RWPE1 (cell line): ENCODE measurements at places on chromosomes 2 and 18.
A peak's percentile ranks its signal among the peaks of the same experiment; 100 is the strongest.

- peak; percentile 26 for DNase-seq
Measured at GRCh38 chr2:208013285-208014178, 11.8 kb downstream of the PLEKHM3 start.

GRCh38 chr2:216394881-216395280, 17.4 kb upstream of the SMARCAL1 start:
- DNase-seq = no peak

DNA sequence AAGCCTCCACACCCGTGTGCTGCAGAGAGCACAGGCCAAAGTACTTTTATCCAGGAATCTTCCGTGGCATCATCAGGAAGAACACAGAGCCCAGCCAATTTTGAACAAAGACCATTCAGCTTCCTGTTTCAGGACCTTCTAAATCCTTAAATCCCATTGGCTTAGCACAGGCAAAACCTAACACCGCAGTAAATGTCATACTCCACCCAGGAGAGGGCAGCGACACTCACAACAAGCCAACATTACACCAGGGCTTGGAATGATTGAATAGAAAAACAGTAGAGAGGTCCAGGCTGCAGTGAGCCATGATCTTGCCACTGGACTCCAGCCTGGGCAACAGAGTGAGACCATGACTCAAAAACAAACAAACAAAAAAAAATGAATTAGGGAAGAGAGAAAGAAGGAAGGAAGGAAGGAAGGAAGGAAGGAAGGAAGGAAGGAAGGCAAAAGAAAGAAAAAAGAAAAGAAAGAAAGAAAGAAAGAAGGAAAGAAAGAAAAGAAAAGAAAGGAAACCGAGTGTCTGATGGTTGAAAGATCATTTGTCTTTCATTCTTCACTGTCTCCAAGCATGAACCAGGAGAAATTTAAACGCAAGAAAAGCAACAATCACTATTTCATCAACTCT, 144.6 kb upstream of the SATB2 start:
- DNase-seq = no peak

GRCh38 chr2:15122915-15123314, 438.2 kb downstream of the NBAS start:
- DNase-seq = no peak

GRCh38 chr2:55776966-55777365, 83.3 kb upstream of the PNPT1 start:
- DNase-seq = no peak

- no peak for DNase-seq
Measured at GRCh38 chr2:150320608-150321007, 166.9 kb downstream of the RND3 start.

- no peak for DNase-seq
Measured at GRCh38 chr18:72742002-72742401, 125.8 kb downstream of the NETO1 start.

- DNase-seq = no peak
Measured at GRCh38 chr2:126822115-126822514, 76.6 kb upstream of the TEX51 start.

GRCh38 chr2:85887566-85888019, 1.2 kb downstream of the ST3GAL5 start:
- no peak for DNase-seq

DNA sequence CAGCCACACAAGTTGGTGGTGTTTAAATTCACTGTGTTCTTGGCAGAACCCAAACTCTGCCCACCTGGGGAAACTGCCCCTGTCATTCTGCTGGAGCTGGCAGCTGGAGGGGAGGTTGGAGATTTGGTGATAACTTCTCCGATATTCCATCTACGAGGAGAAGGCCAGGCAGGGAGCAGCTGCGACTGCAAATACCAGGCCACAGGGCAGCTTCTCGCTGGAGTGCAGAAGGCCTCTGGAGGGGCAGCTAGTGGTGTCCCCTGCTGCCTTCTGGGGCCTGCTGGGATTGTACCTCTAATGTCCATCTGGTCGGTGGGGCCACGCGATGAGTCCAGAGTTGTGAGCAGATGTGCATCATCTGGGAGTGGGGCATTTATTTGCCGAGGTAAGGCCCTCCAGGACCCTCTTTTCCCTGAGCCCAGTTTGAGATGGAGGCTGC, 98.9 kb downstream of the ACKR3 start:
- no peak for DNase-seq

DNA sequence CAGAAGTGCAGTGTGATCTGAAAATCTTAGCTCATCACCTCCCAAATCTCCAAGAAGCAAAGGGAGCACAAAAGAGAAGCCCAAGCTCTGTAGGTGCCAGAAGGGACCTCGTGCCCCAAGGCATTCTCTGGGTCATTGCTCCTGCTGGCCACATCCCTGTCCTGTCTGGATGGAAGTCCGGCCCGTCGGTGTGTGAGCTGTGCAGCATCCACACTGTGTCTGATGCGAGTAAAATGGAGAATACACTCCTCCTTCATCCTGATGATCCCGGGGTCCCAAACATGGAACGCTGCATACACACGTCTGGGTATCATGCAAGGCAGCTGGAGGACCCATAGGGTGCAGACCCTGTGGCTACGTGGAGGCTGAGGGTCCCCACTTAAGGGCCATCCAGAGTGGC, 851.4 kb downstream of the GALR1 start:
- DNase-seq = no peak

GRCh38 chr18:50356036-50356945, 18.6 kb upstream of the SKA1 start:
- DNase-seq = no peak

- DNase-seq = no peak
Measured at GRCh38 chr2:234497594-234498235, 834 bp upstream of the ARL4C start.

- no peak for DNase-seq
Measured at GRCh38 chr2:199692489-199692888, 158.5 kb downstream of the FTCDNL1 start.

DNA sequence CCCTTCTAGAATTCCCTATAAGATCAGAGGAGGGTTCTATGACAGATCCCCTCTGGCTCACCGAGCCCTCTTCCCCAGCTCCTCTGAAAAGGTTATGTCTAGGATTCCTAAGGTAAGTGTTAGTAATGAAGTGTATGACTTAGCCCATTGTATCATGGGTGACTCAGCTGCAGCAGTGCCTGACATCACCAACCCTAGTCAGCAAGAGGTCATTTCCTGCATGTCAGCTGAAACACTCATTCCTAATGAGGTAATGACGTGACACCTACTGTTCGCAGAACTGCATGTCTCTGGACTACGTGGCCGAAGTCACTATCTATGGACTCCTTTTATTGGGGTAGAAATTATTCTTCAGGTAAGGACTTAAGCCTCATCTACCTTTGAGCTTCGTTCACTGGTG, 196.1 kb upstream of the MYT1L start:
- DNase-seq = peak; percentile 1

GRCh38 chr2:120549841-120550240, 185.8 kb upstream of the GLI2 start:
- DNase-seq = no peak

DNA sequence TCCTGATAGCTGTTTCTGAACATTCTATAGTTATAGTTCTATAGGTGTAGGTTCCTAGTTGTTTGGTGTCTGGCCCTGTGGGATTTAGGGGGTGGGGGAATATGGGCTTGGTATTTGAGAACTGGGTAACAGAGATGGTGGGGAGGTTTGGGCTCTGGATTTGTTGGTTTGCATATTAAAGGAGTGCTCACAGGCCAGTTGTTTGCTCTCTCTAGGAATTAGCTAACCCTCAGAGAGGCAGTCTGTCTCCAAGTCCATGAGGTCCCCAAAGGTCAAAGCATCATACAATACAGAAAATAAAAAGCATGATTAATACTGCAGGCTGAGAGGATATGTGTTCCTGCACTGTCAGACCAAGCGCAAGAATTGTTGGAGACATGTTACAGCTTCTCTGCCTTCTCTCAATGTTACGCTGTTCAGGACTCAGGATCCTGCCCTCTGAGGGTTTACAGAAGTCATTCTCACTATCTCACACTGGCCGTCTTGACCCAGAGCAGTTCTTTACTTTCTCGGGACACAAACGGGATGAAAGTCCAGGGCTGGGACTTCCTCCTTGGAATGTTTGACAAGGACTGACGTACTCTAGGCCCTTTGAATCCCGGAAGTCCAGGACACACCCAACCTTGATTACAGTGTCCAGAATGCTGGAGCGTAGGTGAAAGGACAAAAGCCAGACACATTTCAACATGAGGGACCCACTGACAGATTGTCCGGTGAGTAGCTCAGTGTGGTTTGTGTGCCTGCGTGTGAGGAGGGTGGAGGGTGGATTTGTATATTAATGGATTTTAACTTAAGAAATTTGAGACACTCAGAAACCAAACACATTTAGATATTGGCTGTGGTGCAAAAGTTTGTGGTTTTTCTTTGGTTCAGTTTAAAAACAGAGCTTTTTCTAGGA, at the start of gene NOSTRIN:
Gene NOSTRIN, plus strand, starts transcription at position 677 of the 898 bp plus-strand sequence. Its CDS starts 10 bp downstream, at position 687.
- DNase-seq = no peak

DNA sequence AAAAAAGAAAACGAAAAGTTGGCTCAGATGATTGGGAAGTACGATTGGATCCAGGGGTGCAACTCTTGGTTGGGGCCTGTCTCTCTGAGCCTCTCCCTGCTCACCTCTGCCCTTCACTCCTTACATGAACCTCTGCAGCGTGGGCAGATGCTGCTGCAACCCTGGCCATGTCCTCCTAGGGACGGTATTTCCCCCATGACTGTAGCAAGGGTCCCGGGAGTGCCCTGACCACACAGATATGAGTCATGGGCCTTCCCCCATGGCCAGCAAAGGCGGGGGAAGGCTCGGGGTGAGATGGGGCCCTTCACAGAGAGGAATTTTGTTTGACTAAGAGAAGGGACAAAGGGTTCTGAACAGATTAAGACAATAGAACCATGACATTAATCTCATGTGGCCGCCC, 129.0 kb downstream of the NCK2 start:
- DNase-seq = peak; percentile 55

- DNase-seq = no peak
Measured at GRCh38 chr18:1542230-1542774, 637.6 kb downstream of the ADCYAP1 start.

DNA sequence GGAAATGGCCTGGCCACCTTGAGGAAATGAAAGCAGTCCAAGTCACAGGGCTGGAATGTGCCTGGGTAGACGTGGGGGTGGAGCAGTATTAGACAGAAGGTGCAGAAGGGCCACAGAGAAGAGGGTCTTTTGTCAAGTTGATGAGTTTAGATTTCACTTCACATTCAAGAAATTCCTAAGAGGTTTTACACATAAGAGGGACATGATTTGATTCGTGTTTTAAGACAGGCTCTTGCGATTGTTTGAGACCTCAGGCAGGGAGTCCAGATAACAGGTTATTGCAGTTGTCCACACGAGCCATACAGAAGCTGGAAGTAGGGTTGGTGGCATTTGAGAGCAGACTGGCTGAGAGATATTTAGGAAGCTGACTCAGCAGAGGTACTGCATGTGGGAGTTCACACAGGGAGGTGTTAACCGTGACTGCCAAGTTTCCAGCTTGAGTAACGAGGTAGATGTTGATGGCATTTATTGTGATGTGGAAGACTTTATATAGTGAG, 64.6 kb downstream of the NEB start:
- no peak for DNase-seq

GRCh38 chr2:66269166-66269565, 165.8 kb upstream of the MEIS1 start:
- no peak for DNase-seq

DNA sequence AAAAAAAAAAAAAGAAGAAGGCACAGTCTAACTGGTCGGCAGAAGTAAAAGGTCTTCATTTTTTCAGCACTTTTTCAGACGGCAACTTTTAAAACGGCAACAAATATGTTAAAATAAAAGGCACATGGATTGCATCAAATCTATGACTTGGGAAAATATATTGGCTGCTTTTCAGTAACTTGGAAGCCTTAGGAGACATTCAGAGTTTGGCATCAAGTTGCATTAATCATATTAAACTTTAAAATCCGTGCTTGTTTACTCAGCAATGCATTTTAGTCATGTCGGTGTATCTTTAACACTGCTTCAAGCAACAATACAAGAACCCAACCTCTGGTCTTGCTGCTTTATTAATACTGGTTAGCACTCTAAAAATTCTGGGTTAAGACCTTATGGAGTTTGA, 111.1 kb downstream of the MEP1B start:
- DNase-seq = no peak

DNA sequence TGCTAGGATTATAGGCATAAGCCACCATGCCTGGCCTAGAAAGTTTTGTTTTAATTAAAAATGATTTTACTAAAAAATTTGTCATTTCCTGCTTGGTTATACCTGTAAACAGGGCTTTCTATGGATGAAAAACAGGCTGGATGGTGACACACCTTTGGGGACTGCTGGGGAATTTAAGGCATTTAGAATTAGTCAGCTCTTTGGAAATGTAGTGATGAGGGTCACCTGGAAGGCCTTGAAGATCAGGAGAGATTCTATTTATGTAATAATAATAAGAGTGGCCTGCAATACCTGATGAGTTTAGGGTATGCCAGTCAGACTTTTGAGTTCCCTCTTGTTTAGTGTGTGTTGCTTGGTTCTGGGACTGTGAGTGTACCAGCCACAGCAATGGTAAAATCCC, 51.1 kb downstream of the RALBP1 start:
- no peak for DNase-seq

- no peak for DNase-seq
Measured at GRCh38 chr2:10192392-10193015, 70.0 kb downstream of the RRM2 start.

GRCh38 chr2:48482313-48482712, 47.6 kb upstream of the STON1 start:
- no peak for DNase-seq

- DNase-seq = peak; percentile 10
Measured at GRCh38 chr2:180322781-180323180, 315.7 kb upstream of the CWC22 start.

- DNase-seq = no peak
Measured at GRCh38 chr18:30730915-30731314, 311.6 kb downstream of the DSC3 start.

DNA sequence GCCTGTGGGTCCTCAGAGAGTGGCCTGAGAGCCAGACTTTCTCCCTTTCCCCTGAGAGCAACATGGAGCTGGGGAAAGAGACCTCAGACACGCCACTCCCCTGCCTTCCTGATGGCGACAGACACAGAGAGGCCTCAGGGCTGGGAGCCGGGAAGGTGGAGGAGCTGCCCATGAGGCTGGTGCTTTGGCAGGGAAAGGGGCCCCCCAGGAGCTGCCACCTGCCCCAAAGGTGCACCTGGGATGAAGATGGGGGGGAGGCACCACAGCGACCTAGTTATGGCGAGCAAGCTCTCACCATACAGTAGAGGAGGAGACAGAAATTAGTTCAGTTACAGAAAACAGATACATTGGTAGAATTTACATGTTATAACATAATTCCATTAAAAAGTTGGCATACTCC, 80.7 kb upstream of the PXDN start:
- DNase-seq = no peak

- DNase-seq = no peak
Measured at GRCh38 chr2:122168799-122169198, 413.3 kb downstream of the TSN start.
